ENCODE measurements at places on chromosomes 2 and 18.

GRCh38 chr2:217990389-217990788 lies 12.4 kb downstream of the TNS1 start:
- DNase-seq = no peak

GRCh38 chr2:47150175-47150574 lies 4.9 kb downstream of the STPG4 start:
- DNase-seq = no peak

GRCh38 chr2:35598310-35598709 lies 757.3 kb upstream of the CRIM1 start:
- no peak for DNase-seq

- DNase-seq = no peak
Observed at GRCh38 chr2:158655628-158656027, 139.5 kb upstream of the DAPL1 start.

DNA sequence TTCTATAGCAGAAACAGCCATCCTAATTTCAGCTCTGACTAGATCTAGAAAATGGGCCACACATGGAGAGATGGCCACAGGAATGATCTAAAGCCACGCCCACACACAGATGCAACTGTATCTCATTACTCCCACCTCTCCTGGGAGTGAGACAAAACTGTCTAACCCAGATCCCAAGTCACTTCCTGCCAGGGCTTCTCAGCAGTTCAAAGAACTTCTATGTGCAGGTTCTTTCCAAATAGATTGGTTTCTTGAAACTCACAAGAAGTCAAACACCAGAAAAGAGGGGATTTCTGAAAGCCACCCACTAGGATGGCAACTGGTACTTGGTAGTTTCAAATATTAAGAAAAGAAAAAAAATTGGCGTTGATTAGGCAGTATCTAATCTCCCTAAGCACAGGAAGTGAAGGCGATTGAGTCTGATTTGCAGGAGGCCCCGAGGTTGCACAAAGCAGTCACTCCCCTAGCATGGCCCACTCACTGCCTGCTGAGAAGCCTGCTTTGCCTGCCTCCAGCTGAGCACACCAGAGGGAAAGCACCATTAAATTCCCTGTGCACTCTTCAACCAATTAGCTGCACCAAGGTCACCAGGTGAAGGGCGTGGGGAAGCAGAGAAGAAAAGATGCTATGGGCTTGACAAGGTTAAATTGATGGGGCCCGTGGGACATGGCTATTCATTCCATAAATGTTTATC lies 51.1 kb downstream of the PAPOLG start:
- DNase-seq = no peak

- no peak for DNase-seq
Observed at GRCh38 chr2:62306751-62307468, 111.0 kb downstream of the B3GNT2 start.

GRCh38 chr2:109129356-109129920 lies 433 bp downstream of the SH3RF3 start:
- DNase-seq = peak; percentile 77

DNA sequence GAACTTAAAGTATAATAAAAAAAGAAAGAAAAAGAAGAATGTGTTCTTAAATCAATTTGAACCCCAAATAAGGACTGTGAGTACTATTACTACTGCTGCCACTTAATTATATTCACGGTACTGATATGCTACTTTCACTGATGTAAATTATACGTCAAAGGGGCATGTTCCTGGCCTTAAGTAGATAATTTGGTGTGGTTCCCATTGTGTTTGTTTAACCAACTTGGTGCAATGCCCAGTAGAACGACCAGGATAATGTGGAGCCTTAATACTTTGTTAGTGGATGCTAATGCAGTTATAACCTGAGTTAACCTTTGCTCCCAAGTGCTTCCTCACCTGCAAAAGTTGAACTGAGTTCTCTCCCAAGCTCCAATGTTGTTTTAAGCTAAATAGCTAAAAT lies 142.0 kb downstream of the NR4A2 start:
- no peak for DNase-seq

GRCh38 chr2:100780203-100781008 lies 39.5 kb upstream of the NPAS2 start:
- DNase-seq = no peak

- no peak for DNase-seq
Observed at GRCh38 chr2:23600346-23600745, 215.4 kb downstream of the KLHL29 start.

GRCh38 chr18:23689031-23689615 lies at the start of gene LAMA3:
Gene LAMA3, plus strand, starts transcription at chr18:23689453. Its CDS starts 231 bp downstream, at chr18:23689684.
- peak; percentile 88 for DNase-seq

GRCh38 chr2:113677330-113677729 lies 50.3 kb downstream of the RABL2A start:
- DNase-seq = no peak

DNA sequence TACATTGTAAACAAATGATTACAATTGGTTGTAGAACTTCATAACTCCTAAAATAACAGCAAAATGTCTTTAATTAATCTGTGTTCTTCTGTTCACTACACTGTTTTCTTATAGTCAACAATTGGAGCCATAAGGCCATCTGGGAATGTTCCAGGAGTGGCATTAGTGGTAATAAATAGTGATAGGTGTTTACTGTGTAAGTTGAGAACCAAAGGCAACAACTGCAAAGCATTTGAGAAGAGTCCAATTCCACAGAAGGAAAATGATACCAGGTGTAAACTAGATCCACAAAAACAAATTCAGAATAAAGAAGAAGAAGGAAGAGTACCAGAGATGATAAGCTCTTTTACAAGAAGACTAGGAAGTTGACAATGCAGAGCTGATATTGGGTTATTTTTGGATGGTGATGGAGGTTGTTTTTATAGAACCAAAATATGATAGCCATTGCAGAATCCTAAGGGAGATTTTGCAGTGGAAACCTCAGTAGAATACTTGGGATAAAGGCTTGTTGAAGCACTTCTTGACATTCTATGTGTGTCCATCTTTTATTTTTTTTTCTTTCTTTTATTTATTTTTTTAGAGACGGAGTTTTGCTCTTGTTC lies 52.9 kb downstream of the ANTXR1 start:
- no peak for DNase-seq

DNA sequence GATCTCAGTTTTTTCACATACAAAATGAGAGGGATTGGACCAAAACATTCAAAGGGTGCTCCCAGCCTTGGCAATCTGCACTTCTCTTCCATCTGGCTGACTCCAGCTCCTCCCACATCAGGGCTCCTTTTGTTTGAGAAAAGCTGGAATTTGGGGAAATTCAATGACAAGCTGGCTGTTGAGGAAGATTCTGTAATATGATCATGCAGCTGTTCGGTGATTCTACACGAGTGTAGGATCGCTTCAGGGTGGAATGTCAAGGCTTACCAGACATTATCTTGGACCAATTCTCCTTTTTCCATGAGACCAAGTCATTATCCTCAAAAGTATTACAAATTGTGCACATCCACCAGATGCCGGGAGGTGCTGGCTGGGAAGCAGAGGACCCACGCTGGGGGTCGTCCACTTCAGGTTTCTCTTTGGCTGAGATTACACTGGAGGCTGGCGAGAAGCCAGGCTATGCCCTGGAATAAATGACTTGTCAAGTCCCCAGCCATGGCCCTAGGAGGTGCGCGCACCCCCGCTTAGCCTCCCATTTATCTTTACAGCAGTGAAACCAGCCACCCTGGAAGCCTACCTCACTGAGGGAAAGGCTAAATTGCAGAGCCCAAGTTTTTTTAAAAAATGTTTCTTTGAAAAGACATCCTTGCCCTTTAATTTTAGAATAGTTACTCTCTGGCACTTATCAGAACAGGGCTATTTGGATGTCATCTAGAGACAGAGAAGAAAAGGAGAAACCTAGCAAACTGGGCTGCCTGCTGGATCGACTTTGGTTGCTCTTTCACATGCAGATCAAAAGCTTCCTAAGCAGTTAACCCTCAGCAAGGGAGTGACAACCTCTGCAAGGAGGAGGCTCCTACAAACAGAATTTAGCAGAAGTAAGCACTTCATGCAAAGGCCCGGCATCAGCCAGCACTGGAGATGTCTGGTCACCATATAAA lies 42.5 kb upstream of the LCLAT1 start:
- no peak for DNase-seq

DNA sequence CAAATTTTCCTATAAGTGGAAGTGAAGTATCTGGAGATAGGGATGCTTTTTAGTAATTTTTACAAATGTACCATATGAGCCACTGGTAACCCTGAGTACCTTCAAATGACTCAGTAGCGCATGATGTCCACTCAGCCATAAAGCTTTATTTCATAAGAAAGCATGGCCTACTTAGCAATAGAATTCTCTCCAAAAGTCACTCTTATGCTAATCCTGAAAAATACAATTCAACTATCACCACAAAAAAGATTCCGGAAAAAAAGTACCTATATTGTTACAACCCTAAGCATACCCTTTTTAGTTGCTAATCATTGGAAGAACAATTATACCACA lies 732.2 kb downstream of the SOCS6 start:
- DNase-seq = no peak

Data from D341Med (cell line).